ENCODE measurements at places on chromosomes 4 and X.

- no peak for DNase-seq
Measured at GRCh38 chr4:80731436-80731835, 299.1 kb upstream of the BMP3 start.

GRCh38 chr4:114320126-114320525 lies 278.5 kb upstream of the UGT8 start:
- DNase-seq: no peak

GRCh38 chr4:104524591-104524990 lies 29.9 kb upstream of the CXXC4 start:
- DNase-seq: no peak

- DNase-seq: no peak
Measured at GRCh38 chr4:4541040-4541631, 712 bp downstream of the STX18 start.

- no peak for DNase-seq
Measured at GRCh38 chrX:137858106-137858505, 292.2 kb downstream of the ZIC3 start.

All from SHP77 treated with DMSO at 0.1 percent for 48 hours (cell line).